CD8-positive, alpha-beta T cell (primary cell): ENCODE measurements at places on chromosomes 4 and X. TPM values are rescaled to one million over a fixed set of nuclear protein-coding genes. Genes with fewer than 3 reads are reported as not detected.

DNA sequence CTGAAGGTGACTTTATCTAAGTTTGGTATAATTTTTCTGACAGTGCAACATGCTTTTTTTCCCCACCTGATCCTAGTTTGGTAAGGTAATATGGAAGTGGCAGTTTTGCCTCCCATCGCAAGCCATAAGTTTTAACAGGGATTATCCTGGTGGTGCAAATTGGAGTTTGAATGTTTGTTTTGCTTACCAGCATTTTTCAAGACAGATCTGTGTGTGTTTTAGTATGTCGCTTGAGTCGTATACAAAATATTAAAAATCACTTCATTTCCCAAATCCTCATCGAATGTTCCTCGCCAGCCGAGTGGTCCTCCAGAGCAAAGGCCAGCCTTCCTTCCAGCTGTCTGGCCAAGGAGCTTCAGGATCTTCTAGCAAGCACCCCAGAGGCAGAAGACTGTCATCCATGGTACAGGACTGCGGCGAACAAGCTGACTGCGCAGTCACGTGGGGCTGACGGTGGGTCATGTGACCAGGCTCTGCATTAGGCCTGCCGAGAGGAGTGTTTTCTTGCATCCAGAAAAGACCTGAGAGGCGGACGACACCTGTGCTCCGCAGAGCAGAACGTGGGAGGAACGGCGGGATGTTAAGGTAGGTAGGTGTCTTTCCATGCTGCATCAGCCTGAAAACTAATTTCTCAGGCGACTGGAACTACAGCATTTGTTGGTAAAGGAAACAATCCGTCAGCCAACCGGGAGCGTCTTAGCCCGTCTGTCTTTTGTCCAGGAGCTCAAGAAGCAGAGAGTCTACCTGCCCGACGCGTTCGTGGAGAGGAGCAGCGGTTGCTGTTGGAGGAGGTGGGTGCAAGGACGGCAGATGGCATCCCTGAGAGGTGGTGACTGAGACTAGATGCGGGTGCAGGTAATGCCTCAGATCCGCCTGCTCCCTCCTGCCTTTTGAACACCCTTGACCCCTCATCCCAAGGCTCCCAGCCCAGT, at the start of gene GPRASP3:
Gene GPRASP3, plus strand, starts transcription at position 507 of the 932 bp plus-strand sequence. CDS start 28,253 bp downstream, outside the sequence.
- peak; percentile 75 for DNase-seq

LIAS gene
- total RNA-seq, result 11.0 TPM

KIAA1210 gene
- not detected for total RNA-seq

DNA sequence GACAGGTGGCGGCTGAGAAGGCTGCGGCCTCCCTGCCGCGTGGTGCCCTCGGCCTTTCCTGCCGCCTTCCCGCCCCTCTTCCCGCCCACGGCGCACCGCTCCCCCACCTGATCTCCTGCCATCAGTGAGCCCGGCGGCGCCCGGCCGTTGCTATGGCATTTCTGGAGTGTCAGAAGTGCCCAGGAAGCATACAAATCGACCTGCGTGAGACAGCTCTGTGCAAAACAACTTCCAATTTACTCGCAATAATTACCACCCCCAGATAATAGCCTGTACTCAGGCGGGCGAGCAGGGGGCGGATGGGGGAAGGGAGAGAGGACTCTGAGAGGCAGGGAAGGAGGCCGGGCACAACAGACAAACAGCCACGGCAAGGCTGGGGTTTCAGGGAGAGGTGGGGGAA, 16.6 kb upstream of the ERCC6L start:
- no peak for DNase-seq

GRCh38 chr4:147737623-147738022, 5.7 kb downstream of the ARHGAP10 start:
- no peak for DNase-seq
